ENCODE measurements at places on chromosomes 11 and 22. TPM values are rescaled to one million over a fixed set of nuclear protein-coding genes. Genes with fewer than 3 reads are reported as not detected.
A peak's percentile ranks its signal among the peaks of the same experiment; 100 is the strongest.

DNA sequence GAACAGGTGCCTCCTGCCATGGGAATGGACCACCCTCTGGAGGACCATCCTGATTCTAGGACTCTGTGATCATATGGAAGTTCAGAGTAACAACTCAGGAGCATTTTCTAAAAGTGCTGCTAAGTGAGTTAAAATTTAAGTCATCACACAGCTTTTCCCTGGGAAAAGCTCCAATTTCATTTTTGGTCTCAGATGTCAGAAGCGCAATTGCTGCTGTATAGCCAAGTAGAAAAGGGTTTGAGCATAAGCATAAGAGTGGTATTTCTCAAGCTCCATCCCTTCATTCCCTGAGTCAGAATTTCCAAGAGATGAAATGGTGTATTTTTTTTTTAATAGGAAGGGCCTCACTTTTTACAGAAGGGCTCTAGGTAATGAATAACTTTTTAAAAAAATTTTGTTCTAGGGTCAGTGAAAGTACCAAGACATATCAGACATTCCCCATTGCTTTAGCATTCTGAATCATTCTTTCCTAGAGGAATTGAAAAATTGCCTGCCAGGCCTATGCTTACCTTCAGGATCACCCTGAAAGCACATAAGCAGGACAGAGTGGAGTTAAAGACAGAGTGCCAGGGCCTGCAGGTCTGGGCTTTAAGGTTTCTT lies 564.5 kb upstream of the ISX start:
- no peak overlapping the region for H3K4me3 ChIP-seq
- H3K4me1 ChIP-seq, result no peaks in the 10 kb centered on the region
- H3K27me3 ChIP-seq, result no peaks in the 10 kb centered on the region
- H3K27ac ChIP-seq, result no peak overlapping the region
- DNase-seq, result no peak
- no peaks in the 10 kb centered on the region for H3K36me3 ChIP-seq

GRCh38 chr11:86644291-86644690 lies 28.1 kb downstream of the ME3 start:
- peaks cover 6% of the 10 kb centered on the region for H3K4me1 ChIP-seq
- no peaks in the 10 kb centered on the region for H3K36me3 ChIP-seq
- no peaks in the 10 kb centered on the region for H3K27me3 ChIP-seq

The POGLUT3 gene
- 60.4 TPM for polyA plus RNA-seq

DNA sequence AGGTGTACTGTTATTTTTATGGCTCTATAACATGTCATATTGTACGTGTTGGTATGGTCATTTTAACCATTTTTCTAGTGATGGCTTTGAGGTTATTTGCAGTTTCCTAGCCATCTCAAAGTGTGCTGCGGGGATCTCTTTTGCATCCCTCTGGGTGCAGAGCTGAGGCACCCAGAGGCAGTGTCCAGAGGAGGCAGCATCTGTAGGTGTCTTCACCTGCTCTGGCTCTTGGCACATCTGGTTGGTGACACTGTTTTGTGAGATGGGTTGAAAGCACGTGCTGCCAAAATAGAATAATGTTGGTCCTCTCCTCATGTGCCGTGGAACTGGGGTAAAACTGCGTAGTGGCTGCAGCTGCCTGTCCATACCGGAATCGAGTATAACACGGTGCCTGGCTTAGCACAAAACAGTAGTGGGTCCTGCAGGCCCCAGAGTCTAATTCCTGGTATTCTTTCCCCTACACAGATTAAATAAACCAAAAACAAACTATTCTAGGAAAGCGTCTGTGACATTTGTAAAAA lies 12.9 kb downstream of the NEAT1 start:
- H3K4me1 ChIP-seq, result peaks cover 5% of the 10 kb centered on the region
- peak overlapping the region; percentile 44 for H3K4me3 ChIP-seq
- no peak for DNase-seq
- no peaks in the 10 kb centered on the region for H3K27me3 ChIP-seq

- no peak overlapping the region for H3K4me3 ChIP-seq
- no peak for DNase-seq
- no peaks in the 10 kb centered on the region for H3K36me3 ChIP-seq
- no peaks in the 10 kb centered on the region for H3K4me1 ChIP-seq
Measured at GRCh38 chr22:20159076-20159475, 8.2 kb upstream of the CCDC188 start.

The LRRC10B gene
- not detected for polyA plus RNA-seq

DNA sequence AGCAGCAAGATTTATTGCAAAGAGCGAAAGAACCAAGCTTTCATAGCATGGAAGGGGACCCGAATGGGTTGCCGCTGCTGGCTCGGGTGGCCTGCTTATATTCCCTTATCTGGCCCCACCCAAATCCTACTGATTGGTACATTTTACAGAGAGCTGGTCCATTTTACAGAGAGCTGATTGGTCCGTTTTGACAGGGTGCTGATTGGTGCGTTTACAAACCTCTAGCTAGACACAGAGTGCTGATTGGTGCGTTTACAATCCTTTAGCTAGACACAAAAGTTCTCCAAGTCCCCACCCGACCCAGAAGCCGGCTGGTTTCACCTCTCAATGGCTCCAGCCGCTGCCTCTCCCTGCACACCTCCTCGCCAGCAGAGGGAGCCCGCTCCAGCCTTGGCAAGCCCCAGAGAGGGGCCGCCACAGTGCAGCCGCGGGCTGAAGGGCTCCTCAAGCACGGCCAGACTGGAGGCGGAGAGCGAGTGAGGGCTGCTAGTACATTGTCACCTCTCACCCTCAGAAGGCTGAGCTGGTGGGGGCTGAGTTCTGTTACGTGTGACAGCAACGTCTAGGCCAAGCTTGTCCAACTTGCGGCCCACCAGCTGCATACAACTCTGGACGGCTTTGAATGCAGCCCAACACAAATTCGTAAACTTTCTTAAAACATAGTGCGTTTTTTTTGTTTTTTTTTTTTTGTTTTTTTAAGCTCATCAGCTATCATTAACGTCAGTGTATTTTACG lies 8.7 kb downstream of the PTH start:
- H3K36me3 ChIP-seq, result no peaks in the 10 kb centered on the region
- no peaks in the 10 kb centered on the region for H3K27me3 ChIP-seq
- no peak overlapping the region for H3K4me3 ChIP-seq
- peak; percentile 9 for DNase-seq
- no peak overlapping the region for H3K27ac ChIP-seq

DNA sequence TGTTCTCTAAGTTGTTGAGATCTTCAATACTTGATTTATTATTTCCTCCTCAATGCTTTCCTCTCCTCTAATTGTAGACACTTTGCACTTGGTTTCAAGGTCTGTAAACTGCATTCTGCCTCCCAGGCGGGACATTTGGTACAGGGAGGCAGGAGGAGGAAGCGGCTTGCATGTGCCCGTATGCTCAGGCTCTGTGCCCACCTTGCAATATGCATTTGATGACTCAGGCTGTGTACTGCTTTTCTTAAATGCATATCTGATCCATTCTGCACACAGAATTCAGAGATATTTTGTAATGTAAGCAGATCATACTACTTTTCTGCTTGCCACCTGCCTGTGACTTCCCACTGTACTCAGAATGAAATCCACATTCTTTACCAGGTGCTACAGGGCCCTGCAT lies 55.0 kb downstream of the FZD4 start:
- H3K4me1 ChIP-seq, result peaks cover 3% of the 10 kb centered on the region
- H3K27me3 ChIP-seq, result no peaks in the 10 kb centered on the region
- H3K27ac ChIP-seq, result no peak overlapping the region
- no peaks in the 10 kb centered on the region for H3K36me3 ChIP-seq
- no peak for DNase-seq
- H3K4me3 ChIP-seq, result no peak overlapping the region

The APOL5 gene
- polyA plus RNA-seq, result 0.06 TPM

DNA sequence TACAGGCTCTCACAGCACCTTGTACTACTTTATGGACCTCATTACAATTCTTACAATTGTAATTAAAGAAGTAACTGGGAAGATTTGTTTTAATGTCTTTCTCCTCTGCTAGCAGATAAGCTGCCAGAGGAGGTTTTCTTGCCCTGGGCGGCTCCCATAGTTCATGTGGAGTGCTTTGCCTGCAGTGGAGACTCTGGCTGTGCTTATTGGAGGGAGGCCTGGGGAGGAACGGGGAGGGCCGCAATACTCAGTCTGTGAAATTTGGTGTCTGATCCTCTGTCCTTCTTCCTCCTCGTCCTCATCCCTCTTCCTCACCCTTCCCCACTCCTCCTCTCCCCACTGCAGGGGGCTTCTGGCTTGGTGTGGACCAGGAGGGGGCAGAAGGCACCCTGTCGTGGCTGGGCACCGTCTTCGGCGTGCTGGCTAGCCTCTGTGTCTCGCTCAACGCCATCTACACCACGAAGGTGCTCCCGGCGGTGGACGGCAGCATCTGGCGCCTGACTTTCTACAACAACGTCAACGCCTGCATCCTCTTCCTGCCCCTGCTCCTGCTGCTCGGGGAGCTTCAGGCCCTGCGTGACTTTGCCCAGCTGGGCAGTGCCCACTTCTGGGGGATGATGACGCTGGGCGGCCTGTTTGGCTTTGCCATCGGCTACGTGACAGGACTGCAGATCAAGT lies 5.6 kb downstream of the SLC35C1 start:
- peaks cover 7% of the 10 kb centered on the region for H3K4me1 ChIP-seq
- peaks cover 15% of the 10 kb centered on the region for H3K36me3 ChIP-seq
- DNase-seq, result no peak
- no peaks in the 10 kb centered on the region for H3K27me3 ChIP-seq
- no peak overlapping the region for H3K27ac ChIP-seq

- H3K4me1 ChIP-seq, result no peaks in the 10 kb centered on the region
- H3K4me3 ChIP-seq, result no peak overlapping the region
- no peaks in the 10 kb centered on the region for H3K27me3 ChIP-seq
- H3K36me3 ChIP-seq, result no peaks in the 10 kb centered on the region
Measured at GRCh38 chr11:94018721-94019120, 2.4 kb upstream of the HEPHL1 start.

GRCh38 chr11:105697291-105697690 lies 87.4 kb downstream of the GRIA4 start:
- H3K4me1 ChIP-seq, result no peaks in the 10 kb centered on the region
- no peak for DNase-seq
- no peaks in the 10 kb centered on the region for H3K36me3 ChIP-seq
- no peak overlapping the region for H3K4me3 ChIP-seq

The TAF6L gene
- polyA plus RNA-seq, result 10.0 TPM

DNA sequence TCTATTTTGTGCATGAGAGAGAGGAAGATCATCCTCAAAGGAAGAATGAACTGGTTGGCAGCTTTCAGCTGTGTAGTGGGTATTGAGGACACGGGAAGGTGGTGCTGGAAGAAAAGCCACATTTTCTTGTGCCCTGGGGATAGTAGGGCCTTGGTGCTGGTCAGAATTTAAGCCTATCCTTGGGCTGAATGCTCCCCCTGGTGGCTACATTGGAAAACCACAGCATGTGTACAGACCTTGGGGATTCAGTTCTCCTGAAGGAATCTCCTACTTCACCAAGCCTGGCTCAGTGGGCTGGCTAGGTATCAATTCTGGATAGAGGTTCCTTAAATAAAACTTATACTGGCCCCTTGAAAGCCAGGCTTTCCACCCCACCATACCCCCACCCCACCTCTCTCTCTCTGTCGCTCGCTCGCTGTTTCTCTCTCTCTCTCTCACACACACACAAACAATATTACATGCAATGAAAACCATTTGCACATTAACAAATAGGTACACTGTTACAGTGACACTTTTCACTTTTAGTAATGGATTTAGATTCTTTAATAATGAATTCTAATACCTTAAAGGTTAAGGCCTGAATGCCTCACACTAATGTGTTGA lies 2.8 kb upstream of the OR51M1 start:
- no peaks in the 10 kb centered on the region for H3K4me1 ChIP-seq
- H3K27me3 ChIP-seq, result no peaks in the 10 kb centered on the region
- DNase-seq, result peak; percentile 79
- H3K4me3 ChIP-seq, result no peak overlapping the region

- peak overlapping the region; percentile 99 for H3K4me3 ChIP-seq
- peak; percentile 36 for DNase-seq
- peak overlapping the region; percentile 95 for H3K27ac ChIP-seq
- peaks cover 9% of the 10 kb centered on the region for H3K4me1 ChIP-seq
Measured at GRCh38 chr11:120337355-120338106, 1.3 kb downstream of the ARHGEF12 start.

DNA sequence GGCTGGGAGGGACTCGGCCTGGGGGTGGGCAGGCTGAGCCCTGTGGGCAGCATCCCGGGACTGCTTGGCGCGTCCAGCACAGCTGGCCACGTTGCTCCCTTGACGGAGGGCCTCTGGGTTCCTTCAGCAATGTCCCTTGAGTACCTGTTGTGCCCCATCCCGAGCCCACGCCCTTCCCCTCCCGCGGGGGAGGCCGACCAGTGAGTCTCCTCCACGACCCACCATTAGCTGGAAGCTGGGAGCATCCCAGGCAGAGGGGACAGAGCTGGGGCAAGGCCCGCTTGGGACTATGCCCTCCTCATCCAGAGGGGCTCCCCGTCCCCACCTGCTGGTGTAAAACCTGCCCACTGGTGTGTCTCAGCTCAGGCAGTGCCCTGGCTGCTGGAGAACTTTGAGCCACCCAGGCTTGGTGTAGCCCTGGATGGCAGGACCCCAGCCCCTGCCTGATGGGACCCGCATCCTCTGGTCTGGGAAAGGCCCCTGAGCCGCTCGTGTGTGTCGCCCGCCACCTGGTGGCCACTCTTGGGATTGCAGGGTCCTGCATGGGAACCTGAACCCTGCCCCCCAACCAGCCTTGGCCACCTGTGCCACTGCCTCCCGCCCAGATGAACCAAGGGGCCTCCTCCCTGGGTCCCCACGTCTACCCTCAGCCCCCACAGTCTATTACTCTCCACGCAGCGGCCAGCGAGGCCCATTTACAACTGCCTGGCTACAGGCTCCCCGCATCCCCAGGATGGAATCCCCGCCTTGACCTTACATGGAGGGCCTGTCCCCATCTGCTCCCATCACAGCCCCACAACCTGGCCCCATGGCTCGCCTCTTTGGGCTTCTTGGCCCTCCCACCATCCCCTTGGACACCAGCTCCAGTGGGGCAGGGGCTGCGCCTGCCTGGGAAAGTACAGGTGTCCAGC lies 16.6 kb upstream of the ARHGAP8 start:
- no peaks in the 10 kb centered on the region for H3K36me3 ChIP-seq
- no peaks in the 10 kb centered on the region for H3K4me1 ChIP-seq
- no peak overlapping the region for H3K4me3 ChIP-seq
- no peak overlapping the region for H3K27ac ChIP-seq
- no peak for DNase-seq

GRCh38 chr11:85182441-85183387 lies 444.4 kb downstream of the DLG2 start:
- DNase-seq, result peak; percentile 75
- no peaks in the 10 kb centered on the region for H3K4me1 ChIP-seq
- H3K36me3 ChIP-seq, result no peaks in the 10 kb centered on the region
- H3K4me3 ChIP-seq, result no peak overlapping the region
- no peak overlapping the region for H3K27ac ChIP-seq

All from fibroblast of lung (primary cell).